ENCODE measurements at places on chromosomes 16 and 17. TPM values are rescaled to one million over a fixed set of nuclear protein-coding genes. Genes with fewer than 3 reads are reported as not detected.

Gene DCAF7
- total RNA-seq: 64.5 TPM

Gene SLC43A2
- 4.8 TPM for total RNA-seq

Gene SYNRG
- total RNA-seq: 14.8 TPM

Gene KIF18B
- total RNA-seq: 35.4 TPM

Gene KRTAP4-4
- total RNA-seq: not detected

Gene PTX4
- not detected for total RNA-seq

Gene SOX8
- total RNA-seq: 2.1 TPM

Gene PRM3
- not detected for total RNA-seq

Gene VAMP2
- total RNA-seq: 21.3 TPM

Gene UMOD
- total RNA-seq: not detected

Gene SLFN12
- total RNA-seq: not detected
